ENCODE measurements at places on chromosomes 1 and 21. TPM values are rescaled to one million over a fixed set of nuclear protein-coding genes. Genes with fewer than 3 reads are reported as not detected.

The CD2 gene
- 291 TPM for total RNA-seq

The CR1L gene
- total RNA-seq, result not detected

The LCE1D gene
- not detected for total RNA-seq

The ATP5IF1 gene
- 180 TPM for total RNA-seq

The USP33 gene
- total RNA-seq, result 33.9 TPM

The RTCA gene
- total RNA-seq, result 49.4 TPM

The FAM163A gene
- not detected for total RNA-seq

The BOLA1 gene
- 20.6 TPM for total RNA-seq

The TEKT2 gene
- total RNA-seq, result 0.19 TPM

The ZNF684 gene
- total RNA-seq, result 6.2 TPM

The TMEM183A gene
- 81.4 TPM for total RNA-seq

The CFAP57 gene
- total RNA-seq, result 0.35 TPM

The PPIAL4G gene
- total RNA-seq, result not detected

The TMEM125 gene
- 0.30 TPM for total RNA-seq

The RFX5 gene
- 58.6 TPM for total RNA-seq

The ZBTB8A gene
- 0.24 TPM for total RNA-seq

The UQCRH gene
- 457 TPM for total RNA-seq

The KISS1 gene
- total RNA-seq, result not detected

The KCNE2 gene
- not detected for total RNA-seq

The GSTM1 gene
- not detected for total RNA-seq

The REG4 gene
- total RNA-seq, result 10.2 TPM

The NAXE gene
- total RNA-seq, result 65.9 TPM

The SDF4 gene
- 95.9 TPM for total RNA-seq

The HCN3 gene
- total RNA-seq, result 1.5 TPM

The BMP8A gene
- total RNA-seq, result 0.14 TPM

The CRNN gene
- total RNA-seq, result not detected

The RGS13 gene
- total RNA-seq, result not detected

The IL22RA1 gene
- not detected for total RNA-seq

The NLRP3 gene
- total RNA-seq, result 9.1 TPM

The EDARADD gene
- total RNA-seq, result 1.6 TPM

The DDAH1 gene
- total RNA-seq, result 0.16 TPM

The LSM10 gene
- 66.8 TPM for total RNA-seq

The PTP4A2 gene
- 357 TPM for total RNA-seq

The SLC30A10 gene
- total RNA-seq, result not detected

The FCAMR gene
- total RNA-seq, result not detected

The DFFA gene
- 103 TPM for total RNA-seq

The CAPN8 gene
- total RNA-seq, result not detected

The MAN1A2 gene
- 18.3 TPM for total RNA-seq

The CFAP298 gene
- 47.2 TPM for total RNA-seq

The OR2M3 gene
- total RNA-seq, result not detected

The OLIG2 gene
- total RNA-seq, result not detected

The LEFTY2 gene
- not detected for total RNA-seq

The FAM89A gene
- total RNA-seq, result 15.2 TPM

All from activated naive CD8-positive, alpha-beta T cell treated with anti-CD3 and anti-CD28 coated beads for 36 hours (primary cell).